Head of caudate nucleus (tissue), 42 donors: ENCODE measurements at places on chromosomes 6 and 20.

- no peak for DNase-seq
Measured at GRCh38 chr6:76881414-76881813, 581.9 kb downstream of the HTR1B start.

DNA sequence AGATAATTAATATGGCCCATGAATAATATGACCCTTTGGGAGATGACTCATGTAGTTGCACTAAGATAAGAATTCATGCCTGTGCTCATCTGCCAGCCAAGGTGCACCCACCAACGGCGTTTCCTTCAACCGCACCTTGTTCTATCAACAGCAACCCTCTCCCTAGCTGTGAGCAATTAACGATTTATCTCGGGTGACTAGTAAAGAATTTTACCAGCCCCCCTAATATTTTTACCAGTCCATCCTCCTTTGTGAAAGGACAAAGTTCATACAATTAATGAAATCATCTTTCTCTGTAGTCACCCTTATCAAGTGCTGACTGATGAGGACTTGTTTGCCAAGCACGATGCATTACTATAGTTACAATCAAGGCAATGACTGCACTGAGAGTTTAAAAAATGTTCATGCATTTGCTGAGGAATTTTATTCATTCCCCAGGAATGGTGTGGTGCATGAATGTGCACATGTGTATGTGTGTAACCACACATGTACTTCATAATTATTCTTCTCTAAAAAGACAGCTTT, 118.7 kb downstream of the SMOC2 start:
- DNase-seq, result no peak

DNA sequence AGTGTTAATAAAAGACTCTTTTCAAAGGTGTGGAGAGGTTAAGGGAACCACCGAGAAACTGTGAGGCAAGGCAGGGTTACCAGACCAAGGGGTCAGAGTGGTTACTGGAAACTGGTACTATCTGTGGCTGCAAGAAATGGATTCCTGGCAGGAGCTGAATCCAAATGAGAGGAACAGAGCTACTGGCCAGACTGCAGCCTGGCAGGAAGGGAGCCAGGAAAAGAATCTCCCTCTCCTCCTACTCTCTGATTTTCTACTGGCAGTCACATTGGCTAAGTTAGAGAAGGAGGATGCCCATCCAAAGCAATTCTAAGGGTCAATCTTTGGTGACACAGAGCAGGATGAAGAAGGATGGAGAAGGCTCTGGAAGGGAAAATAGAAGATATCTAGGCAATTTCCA, 211.5 kb downstream of the GRM1 start:
- no peak for DNase-seq

- no peak for DNase-seq
Measured at GRCh38 chr6:158414851-158415262, 102.6 kb downstream of the TULP4 start.
